ENCODE measurements at places on chromosomes 12 and 14.

DNA sequence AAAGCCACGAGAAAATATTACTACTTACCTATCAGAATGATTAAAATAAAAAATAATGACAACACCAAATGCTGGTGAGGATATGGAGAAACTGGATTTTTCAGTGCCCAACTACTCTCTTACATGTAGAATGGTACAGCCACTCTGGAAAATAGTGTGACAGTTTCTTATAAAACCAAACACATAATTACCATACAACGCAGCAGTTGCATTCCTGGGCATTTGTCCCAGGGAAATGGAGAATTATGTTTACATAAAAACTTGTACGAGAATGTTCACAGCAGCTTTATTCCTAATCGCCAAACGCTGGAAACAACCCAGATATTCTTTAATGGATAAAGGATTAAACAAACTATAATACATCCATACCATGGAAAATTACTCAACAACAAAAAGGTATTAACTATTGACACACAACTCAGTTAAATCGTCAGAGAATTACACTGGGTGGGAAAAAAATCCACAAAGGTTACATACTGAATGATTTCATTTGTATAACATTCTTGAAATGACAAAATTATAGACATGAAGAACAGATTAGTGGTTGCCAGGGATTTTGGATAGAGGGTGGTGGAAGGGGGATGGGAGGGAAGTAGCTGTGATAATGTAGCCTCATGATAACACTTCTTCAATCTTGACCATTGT is 35.4 kb downstream of the TAOK3 start:
- no peak for DNase-seq

- no peak for DNase-seq
Measured at GRCh38 chr14:68885226-68886108, 92.6 kb upstream of the ZFP36L1 start.

GRCh38 chr12:115355301-115355700 is 671.3 kb upstream of the TBX3 start:
- DNase-seq = no peak

- no peak for DNase-seq
Measured at GRCh38 chr12:46982629-46983392, 96.6 kb upstream of the PCED1B start.

- no peak for DNase-seq
Measured at GRCh38 chr12:11724888-11725311, 75.4 kb downstream of the ETV6 start.

GRCh38 chr12:57479376-57480115 is at the start of gene ARHGAP9:
Gene ARHGAP9, minus strand, starts transcription at chr12:57479866. Its CDS starts 460 bp downstream, at chr12:57479406.
- no peak for DNase-seq

DNA sequence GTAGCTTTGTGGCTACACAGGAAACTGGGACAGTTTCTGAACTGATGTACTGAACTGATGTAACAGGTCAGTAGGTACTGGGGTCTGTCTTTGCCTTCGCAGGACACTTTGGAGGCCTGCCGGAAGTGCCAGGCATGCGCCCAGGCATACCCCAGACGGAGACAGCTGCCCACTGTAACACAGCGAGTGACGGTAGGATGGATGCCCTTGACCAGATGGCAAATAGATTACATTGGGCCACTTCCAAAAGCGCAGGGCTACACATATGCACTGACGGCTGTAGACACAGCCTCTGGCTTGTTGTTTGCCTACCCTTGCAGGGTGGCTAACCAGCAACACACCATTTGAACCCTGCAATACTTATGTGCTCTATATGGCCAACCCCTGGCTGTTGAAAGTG is 94.1 kb upstream of the TMPO start:
- no peak for DNase-seq

DNA sequence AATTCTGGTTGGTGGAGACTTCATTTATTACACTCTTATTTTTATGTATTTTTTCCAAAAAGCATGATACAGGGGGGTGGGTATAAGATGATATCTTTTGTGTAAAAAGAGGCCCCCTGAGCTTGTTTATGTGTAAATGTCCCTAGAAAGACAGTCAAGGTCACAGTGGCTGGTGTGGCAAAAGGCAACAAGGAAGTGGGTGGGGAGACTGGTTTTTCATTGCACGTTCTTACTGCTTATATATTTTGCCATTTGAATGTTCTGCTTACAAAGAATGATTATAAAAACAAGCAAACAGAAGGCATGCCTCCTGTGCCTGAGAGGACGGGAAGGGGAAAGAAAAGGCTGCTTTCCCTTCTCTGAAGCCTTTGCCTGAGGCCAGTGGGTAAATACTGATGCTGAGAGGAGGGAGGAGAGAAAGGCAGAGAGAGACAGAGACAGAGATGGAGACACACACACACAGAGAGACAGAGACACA is 24.1 kb upstream of the ADIPOR2 start:
- no peak for DNase-seq

- DNase-seq = no peak
Measured at GRCh38 chr12:8156845-8157244, at the start of gene ZNF705A. Gene ZNF705A, plus strand, starts transcription at chr12:8157015. Its CDS starts 15,611 bp downstream, at chr12:8172626.

GRCh38 chr14:65949711-65950516 is 536.3 kb upstream of the CCDC196 start:
- no peak for DNase-seq

DNA sequence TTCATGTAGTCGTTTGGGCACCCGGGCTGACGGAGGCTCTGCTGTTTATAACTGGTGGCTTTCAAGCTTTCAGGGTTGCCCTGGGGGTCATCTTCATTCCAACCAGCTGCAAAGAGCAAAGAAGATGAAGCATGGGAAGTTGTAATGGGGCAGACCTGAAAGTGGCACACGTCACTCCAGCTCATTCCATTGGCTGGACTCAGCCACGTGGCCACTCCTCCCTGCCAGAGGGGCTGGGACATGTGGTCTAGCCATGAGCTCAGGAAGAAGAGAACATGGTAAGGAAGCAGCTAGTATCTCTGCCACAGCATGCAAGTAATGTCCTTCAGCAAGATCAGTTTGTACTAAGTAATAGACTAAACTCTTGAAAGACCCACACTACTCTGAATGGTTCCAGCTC is 51.7 kb upstream of the FERMT2 start:
- DNase-seq = no peak

DNA sequence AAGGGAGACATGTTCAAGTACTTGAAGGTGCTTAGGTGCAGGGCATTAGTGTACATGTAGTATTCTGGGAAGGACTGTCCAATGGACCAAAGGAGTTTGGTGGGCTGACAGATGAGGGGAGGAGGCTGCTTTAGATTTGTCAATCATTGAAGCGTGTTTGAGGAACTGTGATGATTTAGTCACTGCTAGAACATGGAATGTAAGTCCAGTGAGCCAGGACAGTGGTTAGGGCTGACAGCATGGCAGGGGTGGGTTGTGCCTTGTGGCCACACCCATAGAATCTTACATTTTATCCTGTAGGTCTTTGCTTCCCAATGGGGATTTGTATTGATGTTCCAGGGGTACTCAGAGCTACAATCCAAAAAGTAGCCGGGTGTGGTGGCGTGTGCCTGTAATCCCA is 24.6 kb downstream of the DIP2B start:
- no peak for DNase-seq

- DNase-seq = no peak
Measured at GRCh38 chr12:107526555-107527180, 158.9 kb upstream of the PWP1 start.

GRCh38 chr14:60313093-60313492 is 64.1 kb downstream of the PPM1A start:
- no peak for DNase-seq

GRCh38 chr14:50013198-50013918 is 103.0 kb downstream of the VCPKMT start:
- no peak for DNase-seq

- no peak for DNase-seq
Measured at GRCh38 chr14:96405677-96406076, 13.7 kb downstream of the AK7 start.
